T47D (cell line): ENCODE measurements at places on chromosomes 3 and 15.

- peak; percentile 52 for DNase-seq
Measured at GRCh38 chr3:129625072-129625874, 18.8 kb upstream of the PLXND1 start.

GRCh38 chr3:16240229-16241023 lies 24.3 kb downstream of the DPH3 start:
- DNase-seq: no peak

GRCh38 chr3:173886-174285 lies 22.7 kb upstream of the CHL1 start:
- DNase-seq: no peak

DNA sequence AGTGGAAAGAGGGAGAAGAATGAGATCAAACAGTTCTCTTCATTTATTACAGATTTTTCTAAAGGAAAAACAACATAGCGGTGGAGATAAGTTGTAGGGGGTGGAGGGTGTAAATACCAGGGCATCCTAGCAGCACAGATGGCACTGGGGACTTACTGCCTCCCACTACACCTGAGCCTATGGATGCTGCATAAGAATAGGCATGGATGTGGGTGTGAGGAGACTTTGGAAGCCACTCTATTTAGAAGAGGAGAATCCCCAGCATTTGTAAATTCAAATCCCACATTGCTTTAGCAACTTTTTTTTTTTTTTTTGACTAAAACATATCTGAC lies 27.4 kb upstream of the IL1RAP start:
- DNase-seq: no peak

DNA sequence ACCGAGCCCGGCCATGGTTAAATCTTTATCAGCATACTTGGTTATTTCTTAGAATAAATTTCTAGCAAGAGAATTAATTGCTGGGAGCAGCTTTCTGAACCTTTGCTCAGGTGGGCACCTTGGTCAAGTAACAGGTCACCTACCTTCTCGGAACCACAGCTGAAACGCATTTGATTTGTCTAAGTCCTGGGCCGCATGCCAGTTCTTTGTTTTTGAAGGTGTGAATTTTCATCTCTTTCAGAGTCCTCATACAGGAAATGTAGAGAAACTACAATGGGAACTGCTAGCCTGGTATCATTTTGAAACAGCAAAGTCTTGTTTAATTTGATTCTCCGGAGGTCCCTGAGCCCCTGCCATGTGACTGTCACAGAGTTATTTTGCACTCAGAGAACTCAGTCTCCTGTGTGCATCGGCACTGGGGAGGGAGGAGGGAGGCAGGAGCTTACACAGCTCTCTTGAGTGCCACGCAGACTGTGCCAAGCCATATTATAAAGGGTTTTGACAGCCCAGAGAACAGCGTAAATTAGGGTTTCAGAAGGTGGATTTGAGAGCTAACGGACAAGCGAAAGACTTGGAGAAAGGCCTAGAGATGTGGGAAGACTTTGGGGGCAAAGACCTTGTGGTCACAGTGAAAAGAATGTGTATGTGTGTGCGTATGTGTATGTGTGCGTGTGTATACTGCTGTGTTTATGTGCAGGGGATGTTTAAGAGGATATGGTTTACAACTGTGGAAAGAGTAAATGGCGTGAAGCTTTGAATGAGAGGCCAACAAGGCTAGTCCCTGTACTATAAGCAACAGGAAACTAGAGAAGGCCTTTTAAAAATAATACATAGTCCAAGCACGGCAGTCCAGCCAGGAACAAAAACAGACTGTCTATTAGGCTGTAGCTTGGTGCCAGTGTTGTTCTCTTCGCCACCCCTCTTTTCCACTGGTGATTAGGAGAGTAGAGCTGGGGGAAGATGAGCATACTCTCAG lies 61.8 kb upstream of the ATP13A3 start:
- no peak for DNase-seq

DNA sequence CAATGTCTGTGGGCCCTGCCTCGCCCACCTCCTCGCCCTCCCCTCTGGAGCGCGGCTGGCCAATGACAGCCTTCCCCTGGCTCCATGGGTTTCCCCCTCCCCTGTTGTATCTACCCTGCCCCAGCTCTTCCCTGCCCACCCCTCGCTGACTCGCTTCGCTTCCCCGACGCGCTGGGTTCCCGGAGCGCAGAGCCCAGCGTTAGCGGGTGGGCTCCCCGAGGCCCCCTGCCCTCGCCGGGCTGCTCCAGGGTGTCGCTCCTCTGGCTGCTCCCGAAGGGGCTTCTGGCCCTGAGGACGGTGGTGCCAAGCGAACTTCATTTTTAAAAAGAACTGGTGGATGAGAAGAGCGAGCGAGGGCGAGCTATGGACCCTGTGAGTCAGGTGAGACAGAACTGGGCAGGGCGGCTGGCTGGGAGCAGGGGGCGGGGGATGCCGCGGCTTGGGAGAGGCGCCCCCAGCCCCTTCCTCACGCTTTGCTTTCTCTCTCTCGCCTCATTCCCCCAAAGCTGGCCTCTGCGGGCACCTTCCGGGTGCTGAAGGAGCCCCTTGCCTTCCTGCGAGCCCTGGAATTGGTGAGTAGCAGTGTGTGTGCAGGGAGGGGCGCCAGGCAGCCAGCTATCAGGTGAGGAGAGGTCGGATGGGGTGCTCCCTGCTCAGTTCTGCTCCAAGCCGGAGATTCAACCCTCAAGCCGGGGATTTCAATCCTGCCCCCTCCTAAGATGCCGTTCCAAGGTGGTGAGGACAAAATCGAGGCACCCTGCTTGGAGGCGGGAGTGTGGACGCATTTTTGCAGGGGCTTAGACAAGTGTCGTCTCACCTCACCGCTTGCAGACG lies at the start of gene SYNPR:
SYNPR (plus strand) TSS at position 138 of the 834 bp plus-strand sequence.
- DNase-seq: no peak

- DNase-seq: no peak
Measured at GRCh38 chr15:95590533-95591044, 739.9 kb upstream of the NR2F2 start.

- DNase-seq: peak; percentile 73
Measured at GRCh38 chr3:14822670-14823390, 4.1 kb downstream of the FGD5 start.

GRCh38 chr3:78993375-78993774 lies 774.4 kb downstream of the ROBO1 start:
- DNase-seq: no peak

GRCh38 chr3:192831111-192831644 lies 86.5 kb downstream of the MB21D2 start:
- DNase-seq: no peak

- DNase-seq: no peak
Measured at GRCh38 chr15:61762676-61763075, 297.6 kb downstream of the VPS13C start.

- DNase-seq: no peak
Measured at GRCh38 chr15:48501208-48501607, 144.3 kb downstream of the FBN1 start.

- no peak for DNase-seq
Measured at GRCh38 chr3:73491287-73491662, 133.5 kb downstream of the PDZRN3 start.

- no peak for DNase-seq
Measured at GRCh38 chr15:80832686-80833085, 53.5 kb downstream of the CEMIP start.
